ENCODE measurements at places on chromosomes 16 and 17.

- DNase-seq = no peak
Observed at GRCh38 chr16:55240888-55241287, 83.1 kb upstream of the IRX6 start.

- no peak for DNase-seq
Observed at GRCh38 chr17:38604479-38605403, 1.0 kb downstream of the SRCIN1 start.

DNA sequence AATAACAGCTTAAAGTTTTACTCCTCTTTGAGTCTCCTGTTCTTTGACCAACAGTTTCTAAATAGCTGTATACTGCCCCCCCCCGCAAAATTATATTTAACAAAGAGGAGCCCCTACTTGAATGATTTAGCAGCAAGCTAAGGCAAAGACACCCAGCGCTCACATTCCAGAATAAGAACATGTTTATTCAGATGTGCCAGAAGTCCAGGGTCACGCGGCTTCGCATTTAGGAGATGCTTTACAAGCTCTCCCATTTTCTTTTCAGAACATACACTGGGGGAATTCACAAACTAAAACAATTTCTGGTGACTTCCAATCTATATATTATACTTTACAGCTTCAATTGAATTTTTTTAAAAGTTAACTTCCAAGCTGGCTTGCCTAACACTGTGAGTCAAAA, 5.3 kb downstream of the PLD6 start:
- DNase-seq = no peak

DNA sequence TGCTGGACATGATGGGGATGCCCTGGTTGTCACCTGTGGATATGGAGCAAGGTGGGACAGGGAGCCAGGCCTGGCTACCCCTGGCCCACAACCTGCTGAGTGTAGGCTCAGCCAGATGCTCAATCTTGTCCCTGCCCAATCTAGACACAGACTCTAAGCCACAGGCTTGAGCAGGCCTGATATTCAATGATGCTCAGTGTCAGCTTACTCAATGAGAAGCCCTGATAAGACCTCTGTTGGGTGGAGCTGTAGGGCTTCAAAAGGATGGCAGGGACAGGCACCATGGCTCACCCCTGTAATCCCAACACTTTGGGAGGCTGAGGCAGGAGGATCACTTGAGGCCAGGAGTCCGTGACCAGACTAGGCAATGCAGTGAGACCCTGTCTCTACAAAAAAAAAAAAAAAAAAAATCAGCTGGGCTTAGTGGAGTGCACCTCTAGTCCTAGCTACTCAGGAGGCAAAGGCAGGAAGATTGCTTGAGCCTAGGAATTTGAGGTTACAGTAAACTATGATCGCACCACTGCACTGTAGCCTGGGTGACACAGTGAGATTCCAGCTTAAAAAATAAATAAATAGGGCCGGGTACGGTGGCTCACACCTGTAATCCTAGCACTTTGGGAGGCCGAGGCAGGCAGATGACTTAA, 3.4 kb downstream of the LCAT start:
- no peak for DNase-seq

DNA sequence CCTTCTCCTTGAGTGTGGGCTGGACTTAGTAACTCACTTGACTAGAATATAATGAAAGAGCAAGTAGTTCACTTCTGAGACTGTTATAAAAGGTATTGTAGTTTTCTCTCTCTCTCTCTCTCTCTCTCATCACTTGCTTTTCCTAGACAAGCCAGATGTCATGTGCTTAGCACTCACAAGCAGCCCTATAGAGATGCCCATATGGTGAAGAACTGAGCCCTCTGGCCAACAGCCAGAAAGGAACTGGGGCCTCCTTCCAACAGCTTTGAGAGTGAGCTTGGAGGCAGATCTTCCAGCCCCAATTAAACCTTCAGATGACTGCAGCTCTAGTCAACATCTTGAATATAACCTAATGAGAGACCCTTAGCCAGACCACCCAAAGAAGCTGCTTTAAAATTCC, 440.5 kb downstream of the GRIN2A start:
- no peak for DNase-seq

DNA sequence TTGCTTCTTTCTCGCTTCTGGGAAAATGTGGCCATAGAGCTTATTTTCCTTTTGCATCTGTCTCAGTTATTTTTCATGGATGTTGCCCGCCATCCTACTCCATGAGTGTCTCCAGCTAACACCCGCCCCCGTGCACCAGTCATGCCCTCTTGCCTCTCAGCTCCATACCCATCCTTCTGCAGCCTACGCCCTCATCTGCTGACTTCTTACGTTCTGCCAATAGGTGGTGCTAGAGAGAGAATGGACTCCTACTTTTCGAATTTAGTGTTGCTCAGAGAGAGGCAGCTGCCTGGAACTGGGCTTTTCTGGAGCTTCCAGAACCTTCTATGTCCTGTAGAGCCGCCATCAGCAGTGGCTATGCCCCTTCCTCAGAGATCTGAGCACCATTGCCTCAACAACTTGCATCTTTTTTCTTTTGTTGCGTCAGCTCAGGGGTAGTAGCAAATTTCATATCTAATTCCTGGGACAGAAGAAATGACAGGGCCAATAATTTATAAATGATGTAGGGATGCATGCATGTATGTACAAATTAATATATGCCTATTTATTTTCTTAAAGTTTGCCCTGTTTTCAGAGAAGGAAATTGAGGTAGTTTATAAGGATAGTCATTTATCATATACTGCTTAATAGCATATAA, 119.7 kb upstream of the MYOCD start:
- no peak for DNase-seq

DNA sequence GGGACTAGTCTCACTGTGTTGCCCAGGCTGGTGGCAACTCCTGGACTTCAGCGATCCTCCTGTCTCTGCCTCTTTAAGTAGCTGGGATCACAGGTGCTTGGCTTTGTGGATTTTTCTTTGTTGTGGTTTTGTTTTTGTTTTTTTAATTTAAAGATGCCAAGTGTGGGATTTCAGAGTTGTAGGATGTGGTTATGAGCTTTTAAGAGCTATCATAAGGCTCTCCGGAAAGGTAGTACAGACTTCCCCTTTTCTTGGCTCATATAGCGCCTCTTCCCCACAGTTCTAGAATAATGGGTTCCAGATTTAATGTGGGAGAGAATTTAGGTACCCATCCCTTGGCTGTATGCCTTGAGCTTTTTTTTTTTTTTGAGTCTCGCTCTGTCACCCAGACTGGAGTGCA, 17.1 kb downstream of the AKAP1 start:
- no peak for DNase-seq

DNA sequence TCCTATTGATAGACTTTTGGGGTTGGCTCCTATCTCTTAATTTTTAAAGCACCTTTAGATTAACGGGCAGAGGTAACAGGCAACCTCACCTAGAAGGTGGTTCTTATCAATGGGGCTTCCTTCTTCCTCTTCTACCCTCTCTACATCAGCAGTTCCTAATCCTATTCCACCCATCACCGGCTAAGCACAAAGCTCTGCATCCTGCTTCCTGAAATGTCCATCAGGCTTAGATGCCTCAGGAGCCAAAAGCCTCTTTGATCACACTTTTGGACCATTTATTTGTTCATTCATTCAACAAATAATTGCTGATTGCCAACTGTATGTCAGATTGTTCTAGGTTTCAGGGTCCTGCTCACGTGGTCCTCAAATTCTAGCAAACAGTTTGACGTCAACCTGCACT, 586.0 kb downstream of the TOX3 start:
- no peak for DNase-seq

- no peak for DNase-seq
Observed at GRCh38 chr17:205148-205669, 23.8 kb upstream of the DOC2B start.

GRCh38 chr17:74532115-74532514, 840 bp upstream of the CD300LB start:
- DNase-seq = no peak

DNA sequence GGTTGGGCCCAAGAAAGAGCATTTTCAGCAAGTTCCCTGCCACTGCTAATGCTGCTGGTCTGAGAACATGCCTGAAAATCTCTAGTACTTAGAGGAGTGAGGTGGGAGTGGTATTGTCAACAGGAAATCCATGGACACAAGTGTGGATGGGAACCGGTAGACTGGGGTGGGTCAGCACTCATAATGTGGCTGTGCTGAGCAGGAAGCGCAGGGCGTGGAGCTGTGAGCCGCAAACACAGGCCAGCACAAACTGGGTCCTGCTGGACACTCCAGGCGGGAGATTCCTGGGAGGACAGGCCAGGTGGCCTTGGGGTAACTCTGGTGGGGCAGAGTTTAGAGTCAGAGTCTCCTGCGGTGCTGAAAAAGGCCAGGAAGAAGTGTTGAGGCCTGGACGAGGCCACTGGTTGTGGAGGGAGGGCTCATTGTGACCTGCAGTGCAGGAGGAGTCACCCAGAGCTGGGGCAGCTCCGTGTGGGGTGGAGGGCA, 62.6 kb downstream of the BANP start:
- no peak for DNase-seq

DNA sequence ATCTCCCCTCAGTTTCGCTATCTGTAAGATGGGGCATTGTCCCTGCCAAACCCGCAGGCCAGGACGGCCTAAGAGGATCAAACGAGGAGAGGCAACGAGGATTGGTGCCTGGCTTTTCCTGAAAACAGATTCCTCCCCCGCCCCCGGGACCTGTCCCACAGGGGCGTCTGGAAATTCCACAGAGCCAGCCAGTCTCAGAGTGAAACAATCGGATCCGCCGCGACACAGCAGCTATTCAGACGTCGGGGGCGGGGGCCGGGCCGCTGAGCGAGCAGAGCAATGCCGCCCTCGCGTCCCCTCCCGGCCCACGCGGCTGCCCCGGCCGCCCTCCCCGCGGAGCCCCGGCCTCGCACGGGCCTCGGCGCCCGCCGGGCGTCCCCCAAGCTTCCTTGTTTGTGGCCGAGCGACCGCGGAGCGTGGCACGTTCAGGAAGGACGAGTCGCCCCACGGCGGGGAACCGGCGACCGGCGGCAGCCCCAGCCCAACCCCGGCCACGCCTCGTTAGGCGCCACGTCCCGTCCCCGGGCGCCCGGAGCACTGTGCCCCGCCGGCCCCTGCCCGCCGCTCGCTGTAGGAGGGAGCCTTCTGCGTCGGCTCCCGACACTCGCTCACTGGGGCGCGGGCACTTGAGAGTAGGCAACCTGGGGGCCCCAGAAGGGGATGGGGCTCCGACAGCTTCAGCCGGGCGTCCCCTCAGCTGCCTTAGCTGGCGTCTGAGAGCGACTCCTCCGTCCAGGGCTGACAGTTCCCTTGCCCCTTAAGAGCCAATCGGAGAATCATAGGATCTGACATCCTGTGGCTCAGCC, 29.6 kb upstream of the PHOSPHO1 start:
- DNase-seq = peak; percentile 7

GRCh38 chr16:64870859-64871258, 251.0 kb downstream of the CDH11 start:
- no peak for DNase-seq

GRCh38 chr17:70208825-70209555, 39.7 kb downstream of the KCNJ2 start:
- DNase-seq = no peak

DNA sequence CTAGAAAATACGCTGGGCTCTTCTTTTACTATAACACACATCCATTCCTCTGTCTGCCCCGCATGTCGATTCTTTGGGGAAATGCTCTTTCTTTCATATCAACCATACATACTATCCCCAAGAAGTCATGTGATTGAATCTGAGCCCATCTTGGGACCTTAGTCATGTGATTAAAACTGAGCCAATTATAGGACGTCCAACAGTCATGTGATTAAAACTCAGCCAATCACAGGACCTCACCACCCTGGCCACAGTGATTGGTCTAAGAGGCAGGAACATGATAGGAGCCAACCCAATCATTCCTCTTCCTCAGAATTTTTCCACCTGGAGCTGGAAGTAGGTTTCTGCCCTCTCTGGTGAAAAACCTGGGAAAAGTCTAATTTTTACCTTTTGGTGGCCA, 78.8 kb downstream of the TMEM114 start:
- no peak for DNase-seq

DNA sequence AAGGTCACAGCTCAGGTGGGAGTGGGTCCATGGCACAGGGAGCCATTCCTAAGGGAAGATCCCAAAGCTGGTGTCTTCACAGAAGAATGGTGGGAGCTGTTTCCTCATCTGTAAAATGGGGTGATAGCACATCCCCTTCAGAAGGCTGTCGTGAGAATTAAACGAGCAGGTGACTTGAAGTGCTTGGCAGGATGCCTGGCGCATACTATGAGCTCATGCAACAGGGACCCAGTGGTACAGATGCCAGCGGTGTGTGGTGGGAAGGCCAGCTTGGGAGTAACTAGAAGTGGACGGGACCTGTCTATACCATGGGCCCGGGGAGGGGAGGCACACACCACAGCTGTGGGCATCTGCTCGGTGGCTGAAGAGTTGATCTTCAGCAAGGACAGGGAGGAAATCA, 189.3 kb upstream of the TNRC6C start:
- no peak for DNase-seq

DNA sequence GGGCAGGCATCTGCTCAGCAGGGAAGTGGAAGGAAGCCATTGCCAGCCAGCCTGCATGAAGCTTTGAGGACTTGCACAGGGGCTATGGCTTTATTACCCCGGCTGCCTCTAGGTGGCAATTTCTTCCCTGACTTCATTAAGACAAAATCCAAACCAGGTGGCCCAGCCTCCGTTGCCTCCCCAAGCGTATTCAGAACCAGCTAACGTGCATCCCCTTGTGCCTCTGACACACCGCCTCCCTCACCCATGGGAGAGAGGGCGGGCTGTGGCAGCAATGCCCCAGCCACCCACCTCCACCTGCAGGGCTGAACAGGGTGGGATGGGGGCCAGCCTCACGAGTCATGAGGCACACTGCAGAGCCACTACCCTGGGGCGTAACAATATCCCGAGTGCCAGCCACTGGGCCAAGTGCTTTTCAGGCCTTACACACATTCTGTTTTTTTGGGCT, 6.8 kb downstream of the KIFC3 start:
- no peak for DNase-seq

- DNase-seq = no peak
Observed at GRCh38 chr17:80916246-80916645, 75.4 kb upstream of the CHMP6 start.

- no peak for DNase-seq
Observed at GRCh38 chr16:77677129-77677528, 45.2 kb upstream of the NUDT7 start.

- DNase-seq = no peak
Observed at GRCh38 chr17:19717031-19717360, 612 bp upstream of the SLC47A2 start.

GRCh38 chr17:68522266-68522665, 10.0 kb downstream of the PRKAR1A start:
- no peak for DNase-seq

GRCh38 chr16:19582050-19582831, 26.7 kb downstream of the VPS35L start:
- DNase-seq = no peak

GRCh38 chr17:48639136-48639535, 13.0 kb upstream of the HOXB9 start:
- no peak for DNase-seq

- no peak for DNase-seq
Observed at GRCh38 chr16:627454-628239, 3.1 kb upstream of the WFIKKN1 start.
